Cerebellum (tissue), 4 donors: ENCODE measurements at places on chromosomes 1 and 21.

DNA sequence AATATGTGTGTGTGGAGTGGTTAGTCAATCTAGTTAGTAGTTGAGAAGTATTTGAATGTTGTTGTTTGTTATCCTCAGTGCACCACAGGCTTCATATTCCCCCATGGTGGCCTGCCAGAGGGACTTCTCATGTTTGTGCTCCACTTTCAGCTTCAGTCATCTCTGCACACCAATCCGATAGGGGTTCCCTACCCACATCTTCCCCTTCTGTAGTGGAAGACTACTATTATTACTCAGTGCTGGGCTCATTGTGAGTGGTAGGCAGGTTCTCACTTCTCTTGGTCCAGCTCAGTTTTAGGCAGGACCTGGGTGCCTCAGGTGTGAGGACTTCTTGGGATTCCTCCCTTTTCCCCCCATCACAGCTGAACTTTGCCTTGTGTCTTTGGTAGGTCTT lies 14.2 kb downstream of the MT1HL1 start:
- DNase-seq = no peak

GRCh38 chr1:201749059-201749690 lies 79.8 kb upstream of the IPO9 start:
- no peak for DNase-seq

DNA sequence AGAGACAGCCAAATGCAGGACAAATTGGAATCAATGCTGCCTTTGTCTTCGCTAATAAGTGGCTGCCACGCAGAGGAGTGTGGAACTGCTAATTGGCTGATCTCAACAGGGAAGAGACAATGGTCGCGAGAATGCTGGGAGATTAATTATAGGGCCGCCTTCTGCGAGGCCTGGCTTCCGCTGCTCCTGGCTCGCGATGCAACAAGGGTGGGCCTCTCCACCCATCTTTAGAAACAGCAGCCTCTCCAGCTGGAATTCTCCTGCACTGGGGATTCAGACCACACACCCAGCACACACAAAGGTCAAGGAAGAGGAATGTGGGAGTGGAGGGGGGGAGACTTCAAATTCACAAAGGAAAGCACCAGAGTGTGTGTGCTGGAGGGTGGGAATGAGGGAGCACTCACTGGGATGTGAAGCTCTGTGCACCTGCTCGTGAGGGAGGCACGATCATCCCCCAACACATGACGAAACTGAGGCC lies 200.7 kb upstream of the GRIK3 start:
- no peak for DNase-seq

DNA sequence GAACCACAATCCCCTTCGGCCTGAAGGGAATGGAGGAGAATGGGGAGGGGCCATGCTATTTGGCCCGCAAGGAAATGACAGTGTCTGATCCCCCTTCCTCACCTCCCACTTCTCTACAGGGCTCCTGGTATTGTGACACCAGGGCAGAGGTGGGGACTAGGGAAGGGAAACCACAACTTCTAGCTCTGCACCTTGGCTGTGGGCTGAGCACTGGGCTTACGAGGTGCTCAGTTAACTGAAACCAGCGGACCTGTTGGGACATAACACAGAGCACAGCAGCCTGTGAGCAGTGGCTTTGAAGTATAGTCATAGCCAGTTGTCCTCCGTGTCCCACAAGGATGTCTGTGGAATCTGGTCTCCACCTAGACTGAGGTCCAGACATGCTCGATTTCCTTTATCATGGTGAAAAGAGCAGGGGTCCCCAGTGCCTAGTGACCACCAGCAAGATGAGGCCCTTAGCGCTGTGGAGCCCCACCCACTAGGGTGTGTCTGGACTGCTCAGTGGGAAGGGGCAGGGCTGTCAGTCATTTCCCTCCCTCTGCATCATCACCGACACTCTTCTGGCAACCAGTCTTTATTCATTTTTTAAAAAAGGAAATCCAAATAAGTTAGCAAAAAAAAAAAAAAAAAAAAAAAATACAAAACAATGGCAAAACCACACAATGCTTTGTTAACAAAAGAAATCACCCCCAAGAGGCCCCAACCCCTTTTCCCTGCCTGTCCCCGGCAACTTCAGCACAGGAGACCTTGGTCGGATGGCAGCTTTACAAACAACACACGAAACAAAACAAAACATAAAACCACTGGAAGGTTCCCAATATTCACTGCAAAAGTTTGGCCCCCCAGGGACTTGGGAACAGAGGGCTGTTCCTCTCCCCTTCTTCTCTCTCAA lies 3.0 kb downstream of the MYOG start:
- DNase-seq = no peak
